ENCODE measurements at places on chromosomes 12 and 14.

- no peak for DNase-seq
Measured at GRCh38 chr12:10015450-10015849, 5.0 kb downstream of the CLEC12B start.

- no peak for DNase-seq
Measured at GRCh38 chr12:1102115-1102514, 111.1 kb downstream of the ERC1 start.

- DNase-seq = no peak
Measured at GRCh38 chr12:79069009-79069408, 204.4 kb downstream of the SYT1 start.

- DNase-seq = peak; percentile 44
Measured at GRCh38 chr12:8078398-8078797, 3.7 kb upstream of the NECAP1 start.

DNA sequence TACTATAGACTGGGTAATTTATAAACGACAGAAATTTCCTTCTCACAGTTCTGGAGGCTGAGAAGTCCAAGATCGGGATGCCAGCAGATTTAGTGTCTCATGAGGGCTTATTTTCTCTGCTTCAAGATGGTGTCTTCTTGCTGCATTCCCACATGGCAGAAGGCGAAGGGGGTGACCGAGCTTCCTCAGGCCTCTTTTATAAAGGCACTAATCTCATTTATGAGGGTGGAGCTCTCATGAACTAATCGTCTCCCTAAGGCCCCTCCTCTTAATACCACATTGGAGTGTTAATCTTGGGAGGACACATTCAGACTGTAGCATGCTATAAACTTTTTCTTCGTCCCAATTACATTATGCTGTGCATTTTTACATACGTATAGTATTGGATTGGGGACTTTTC lies 200.4 kb upstream of the ARHGAP5 start:
- no peak for DNase-seq

DNA sequence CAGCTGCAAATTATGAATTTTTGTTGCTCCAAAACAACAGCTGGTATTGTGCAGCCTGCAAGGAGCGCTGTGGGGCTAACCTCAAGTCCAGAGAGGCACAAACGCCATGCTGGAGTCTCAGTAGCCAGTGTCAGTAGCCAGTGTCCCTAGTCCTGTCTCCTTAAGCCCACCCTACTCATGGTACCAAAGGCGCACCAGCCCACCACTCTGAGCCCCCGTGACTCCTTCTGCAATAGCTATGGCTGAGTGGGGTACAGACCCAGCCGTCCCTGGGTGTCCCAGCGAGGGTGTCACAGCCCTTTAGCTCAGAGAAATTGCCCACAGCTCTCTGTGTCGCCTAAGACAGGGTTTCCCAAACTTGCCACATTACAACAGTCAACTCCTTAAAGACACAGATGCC lies 65.2 kb downstream of the ARL6IP4 start:
- DNase-seq = no peak

GRCh38 chr14:101729382-101729781 lies 32.1 kb upstream of the PPP2R5C start:
- no peak for DNase-seq

Measured in stimulated activated CD4-positive, alpha-beta T cell treated with anti-CD3 and anti-CD28 coated beads, Interleukin-4, amount 100 ng/mL, for 48 hours (primary cell).